ENCODE measurements at places on chromosomes 1 and 21.

DNA sequence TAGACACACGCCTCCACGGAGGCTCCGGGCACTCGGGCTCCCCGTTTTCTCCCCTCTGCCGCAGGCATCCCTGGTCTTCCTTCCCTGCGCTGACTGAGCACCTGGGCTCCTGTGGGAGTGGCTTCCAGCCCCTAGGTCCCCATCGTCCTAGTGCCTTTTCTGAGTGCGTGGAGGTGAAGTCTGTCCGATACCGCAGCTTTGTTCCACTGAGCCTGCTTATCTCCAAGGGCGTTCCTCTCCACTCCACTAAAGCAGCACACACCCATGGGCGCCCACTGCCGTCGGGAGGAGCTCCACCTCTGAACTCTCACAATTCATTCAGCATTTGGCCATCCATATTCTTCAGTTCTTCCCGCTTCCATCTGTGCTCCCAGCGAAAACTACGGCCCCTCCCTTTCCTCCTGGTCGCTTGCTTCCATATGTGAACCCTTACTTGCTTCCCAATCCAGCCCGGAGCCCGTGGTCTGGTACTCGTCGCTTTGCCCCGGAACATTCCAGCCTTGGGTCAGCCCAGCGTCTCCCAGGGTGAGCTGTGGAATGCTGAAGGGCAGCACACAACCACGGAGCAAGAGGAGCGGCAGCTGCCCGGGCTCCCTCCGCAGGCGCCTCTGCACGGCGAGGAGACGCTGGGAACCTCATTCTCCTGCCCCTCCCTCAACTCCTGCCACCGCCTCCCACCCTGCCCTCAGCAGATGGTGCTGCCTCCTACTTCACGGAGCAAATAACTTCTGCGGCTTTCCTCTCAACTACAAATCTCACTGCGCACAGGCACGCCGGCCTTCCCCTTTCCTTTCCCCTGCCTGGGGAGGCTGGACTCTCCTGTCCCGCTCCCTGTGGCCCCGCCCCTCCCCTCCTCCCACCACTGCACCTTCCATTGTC lies 27.5 kb downstream of the ATP8B2 start:
- DNase-seq: no peak

DNA sequence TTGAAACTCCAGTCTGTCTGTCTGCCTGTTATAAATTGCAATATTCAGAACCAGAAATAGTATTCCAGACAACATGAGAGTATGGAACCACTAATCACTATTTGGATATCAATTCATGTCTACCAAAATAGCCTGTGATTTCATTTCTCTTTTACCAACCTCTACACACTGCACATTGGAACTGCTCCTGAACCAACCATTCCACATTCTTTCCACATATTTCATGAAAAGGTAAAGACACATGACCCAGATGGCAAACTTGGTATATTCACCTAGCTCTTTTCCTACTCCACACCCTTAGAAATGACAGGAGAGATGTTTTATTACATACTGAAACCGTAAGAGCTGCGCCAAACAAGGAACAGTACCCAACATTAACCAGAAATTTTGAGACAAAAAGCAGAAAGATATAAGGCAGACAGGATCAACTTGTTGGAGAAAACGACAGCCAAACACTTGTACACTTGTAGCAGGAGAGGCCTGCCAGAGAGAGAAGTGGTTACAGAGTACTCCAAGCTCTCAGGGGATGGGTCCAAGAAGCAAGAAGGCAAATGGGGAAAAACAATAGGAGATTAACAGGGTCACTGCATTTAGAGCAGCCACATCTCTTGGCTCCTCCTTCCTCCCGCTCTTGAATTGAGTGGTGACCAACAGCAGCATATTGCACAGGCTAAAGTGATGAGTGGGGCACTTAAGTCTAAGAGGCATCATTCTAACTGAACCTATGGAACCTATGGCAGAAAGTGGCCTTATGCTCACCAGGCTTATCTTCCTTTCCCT lies 148.7 kb downstream of the SETD4 start:
- DNase-seq: no peak

DNA sequence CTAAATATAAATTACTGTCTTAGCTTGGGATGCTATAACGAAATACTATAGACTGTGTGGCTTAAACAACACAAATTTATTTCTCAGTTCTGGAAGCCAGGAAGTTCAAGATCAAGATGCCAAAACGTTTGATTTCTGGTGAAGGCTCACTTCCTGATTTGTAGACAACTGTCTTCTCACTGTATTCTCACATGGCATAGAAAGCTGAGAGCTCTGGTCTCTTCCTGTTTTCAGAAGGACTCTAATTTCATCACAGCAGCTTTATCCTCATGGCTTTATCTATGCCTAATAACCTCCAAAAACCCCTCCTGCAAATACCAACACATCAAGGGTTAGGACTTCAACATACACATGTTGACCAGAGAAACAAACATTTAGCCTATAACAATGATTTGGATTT lies 1795.5 kb downstream of the MRPL39 start:
- no peak for DNase-seq

DNA sequence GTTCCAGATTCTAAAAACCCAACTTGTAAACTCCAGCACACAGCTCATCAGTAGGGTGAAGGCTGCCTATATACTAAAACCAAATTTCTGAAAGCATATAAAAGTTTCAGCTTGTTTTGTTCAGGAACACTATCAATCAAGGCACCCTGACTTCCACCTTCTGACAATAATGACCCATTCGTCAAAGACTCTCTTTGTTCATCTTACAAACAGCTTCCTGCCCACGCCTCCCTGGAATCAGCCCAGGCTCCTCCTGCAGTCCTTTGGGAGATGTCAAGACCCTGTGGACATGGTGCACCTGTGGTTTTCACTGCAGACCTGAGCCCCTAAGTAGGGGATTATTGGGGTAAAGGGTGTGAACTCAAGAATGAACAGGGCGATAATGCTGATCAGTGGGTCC lies 178.9 kb upstream of the CAMK1G start:
- no peak for DNase-seq

DNA sequence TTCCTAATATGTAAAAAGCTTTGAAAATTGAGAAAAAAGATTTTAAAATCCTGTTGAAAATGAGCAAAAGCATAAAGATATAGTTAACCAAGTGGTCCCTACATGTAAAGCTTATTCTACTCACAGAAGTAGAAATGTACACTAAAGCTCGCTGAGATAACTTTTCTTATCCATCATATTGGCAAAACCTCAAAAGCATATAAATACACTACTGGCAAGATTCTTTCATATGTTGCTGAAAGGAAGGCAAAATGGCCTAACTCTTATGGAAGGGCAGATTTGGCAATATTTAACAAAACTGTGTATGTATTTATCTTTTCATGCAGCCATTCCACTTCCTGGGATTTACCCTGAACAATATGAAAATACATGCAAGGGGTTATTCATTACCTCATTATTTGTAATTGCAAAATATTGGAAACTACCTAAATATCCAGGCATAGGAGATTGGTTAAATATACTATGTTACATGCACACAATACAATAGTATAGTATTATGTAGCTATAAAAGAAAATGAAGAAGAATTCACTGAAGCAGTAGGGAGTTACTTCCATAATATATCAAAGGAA lies 43.2 kb upstream of the LYPLAL1 start:
- DNase-seq: no peak

- no peak for DNase-seq
Measured at GRCh38 chr21:23398726-23399125, 2208.6 kb downstream of the MRPL39 start.

- DNase-seq: no peak
Measured at GRCh38 chr1:107359472-107360241, 218.8 kb downstream of the NTNG1 start.

GRCh38 chr1:100721526-100722207 lies 2.1 kb downstream of the VCAM1 start:
- no peak for DNase-seq

DNA sequence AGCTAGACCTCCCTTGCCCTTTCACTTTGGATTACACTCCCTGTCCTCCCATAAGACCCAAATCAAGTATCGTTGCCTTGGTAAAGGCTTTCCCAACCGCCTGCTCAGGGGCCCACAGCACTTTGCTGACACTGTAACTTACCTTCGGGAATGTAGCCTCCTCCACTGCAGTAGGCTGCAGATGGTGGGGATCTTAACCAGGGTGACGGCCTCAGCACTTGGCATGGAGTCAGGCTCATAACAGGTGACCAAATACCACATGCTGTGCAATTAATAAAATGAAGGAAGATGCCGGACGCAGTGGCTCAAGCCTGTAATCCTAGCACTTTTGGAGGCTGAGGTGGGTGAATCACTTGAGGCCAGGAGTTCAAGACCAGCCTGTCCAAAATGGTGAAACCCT lies 88.7 kb upstream of the IRF2BP2 start:
- DNase-seq: no peak

DNA sequence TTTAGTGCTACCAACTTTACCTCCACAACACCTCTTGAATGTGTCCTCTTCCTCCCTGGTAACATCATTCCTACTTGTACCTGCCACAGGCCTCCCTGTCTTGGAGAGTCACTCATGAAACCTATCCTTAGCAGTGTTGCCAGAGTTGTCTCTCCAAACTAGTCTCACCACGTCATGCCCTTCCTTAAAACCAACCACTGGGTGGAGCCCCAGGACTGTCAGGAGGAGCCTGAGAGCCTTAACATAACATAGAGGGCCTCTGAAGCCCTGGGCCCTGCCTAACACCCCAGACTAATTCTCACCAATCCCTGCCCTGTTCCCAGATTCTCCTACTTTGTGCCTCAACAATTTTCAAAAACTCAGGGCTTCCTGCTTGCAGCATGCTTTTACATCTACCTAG lies 65.3 kb downstream of the ZNF697 start:
- DNase-seq: no peak

- no peak for DNase-seq
Measured at GRCh38 chr1:11761988-11762406, at the start of gene C1orf167. C1orf167 (plus strand) TSS chr1:11762193; CDS start chr1:11764401, 2,208 bp downstream.

DNA sequence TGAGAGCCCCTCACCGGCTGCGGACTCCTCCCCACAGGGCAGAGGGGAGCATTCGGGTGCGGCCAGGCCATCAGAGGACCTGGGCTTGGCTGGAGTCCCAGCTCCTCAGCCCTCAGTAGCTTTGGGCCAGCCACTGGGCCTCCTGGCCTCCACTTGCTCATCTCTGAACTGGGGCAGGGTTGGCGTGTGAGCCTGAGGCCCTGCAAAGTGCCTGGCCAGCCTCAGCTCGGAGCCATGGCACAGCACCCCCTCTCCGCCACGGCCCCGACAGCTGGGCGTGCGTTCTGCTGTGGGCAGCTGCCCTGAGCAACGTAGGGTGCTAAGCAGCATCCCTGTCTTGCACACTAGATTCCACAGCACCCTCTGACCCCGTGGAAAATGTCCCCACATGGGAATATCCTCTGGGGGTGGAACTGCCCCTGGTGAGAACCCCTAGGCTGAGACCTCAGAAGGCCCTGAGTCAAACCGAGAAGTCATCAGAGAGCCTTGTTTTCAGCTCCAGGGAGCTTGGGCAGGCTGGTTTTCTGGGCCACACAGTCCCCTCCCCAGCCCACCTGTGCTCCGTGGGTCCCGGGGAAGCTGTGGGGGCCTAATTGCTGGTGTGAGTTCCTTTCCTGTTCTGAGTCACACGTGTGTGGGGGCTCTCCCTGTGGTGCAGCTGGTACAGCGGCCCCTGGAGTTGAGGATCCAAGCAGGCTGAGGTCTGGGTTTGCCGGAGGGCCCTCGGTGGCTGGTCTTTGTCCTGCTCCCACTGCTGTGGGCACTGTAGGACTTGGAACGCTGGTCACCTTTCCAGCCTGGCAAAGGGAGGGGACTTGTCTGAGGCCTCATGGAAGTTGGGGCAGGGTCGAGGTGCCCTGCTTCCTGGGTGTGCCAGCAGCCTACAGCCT lies 24.5 kb downstream of the TP73 start:
- DNase-seq: no peak

Data from activated CD4-positive, CD25-positive, alpha-beta regulatory T cell treated with anti-CD3 and anti-CD28 coated beads, Interleukin-2, amount 50 U/mL, for 16 hours (primary cell).